Activated CD4-positive, alpha-beta T cell treated with anti-CD3 and anti-CD28 coated beads, Interleukin-2, amount 10 ng/mL, durations not matched to agents 7 days and 5 days (primary cell): ENCODE measurements at places on chromosomes 12 and 14. TPM values are rescaled to one million over a fixed set of nuclear protein-coding genes. Genes with fewer than 3 reads are reported as not detected.

DNA sequence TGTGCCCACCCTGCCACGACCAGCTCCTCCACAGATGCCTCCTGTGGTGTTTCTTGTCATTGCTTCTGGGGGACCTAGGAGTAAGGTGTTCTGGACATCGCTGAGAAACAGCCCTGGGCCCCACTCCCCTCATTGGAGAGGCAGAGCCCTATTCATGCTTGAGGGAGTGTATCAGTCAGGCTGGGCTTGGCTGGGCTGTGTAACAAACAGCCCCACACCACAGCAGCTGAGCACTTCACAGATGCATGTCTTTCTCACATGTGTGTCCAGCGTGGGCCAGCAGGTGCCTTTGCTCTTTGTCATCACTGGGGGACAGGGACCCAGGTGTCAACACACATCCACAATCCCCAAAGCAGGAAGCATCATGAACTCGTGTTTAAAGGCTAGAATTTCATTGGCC is 65.1 kb upstream of the FBRSL1 start:
- peaks cover 8% of the 10 kb centered on the region for H3K27me3 ChIP-seq
- no peaks in the 10 kb centered on the region for H3K36me3 ChIP-seq
- H3K27ac ChIP-seq, result no peak overlapping the region
- peaks cover 21% of the 10 kb centered on the region for H3K4me1 ChIP-seq
- DNase-seq, result no peak

- peaks cover 3% of the 10 kb centered on the region for H3K36me3 ChIP-seq
Observed at GRCh38 chr12:123681605-123682004, 10.7 kb downstream of the TCTN2 start.

DNA sequence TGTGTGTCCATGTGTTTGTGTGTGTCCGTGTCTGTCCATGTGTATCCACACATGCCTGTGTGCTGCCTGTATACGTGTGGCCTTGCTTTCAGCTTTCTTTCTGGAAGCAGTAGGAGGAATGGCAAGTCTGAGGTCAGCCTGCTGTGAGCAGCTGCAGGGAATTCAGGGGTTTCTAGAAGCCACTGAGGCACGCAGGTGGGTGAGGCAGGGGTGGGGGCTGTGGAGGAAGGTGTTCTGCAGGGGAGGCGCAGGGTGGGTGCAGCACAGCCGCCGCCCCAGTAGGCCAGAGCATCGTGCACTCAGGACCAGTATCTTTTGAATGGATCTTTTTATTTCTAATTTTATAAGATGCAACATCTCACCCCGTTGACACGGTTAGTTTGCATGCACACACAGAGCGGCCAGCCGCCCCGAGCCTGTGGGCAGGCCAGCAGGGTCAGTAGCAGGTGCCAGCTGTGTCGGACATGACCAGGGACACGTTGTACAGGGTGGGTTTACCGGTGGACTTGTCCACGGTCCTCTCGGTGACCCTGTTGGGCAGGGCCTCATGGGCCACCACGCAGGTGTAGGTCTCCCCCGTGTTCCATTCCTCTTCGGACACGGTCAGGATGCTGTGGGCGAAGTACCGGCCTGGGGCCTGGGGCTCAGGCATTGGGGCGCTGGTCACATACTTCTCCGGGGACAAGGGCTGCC is 327.7 kb downstream of the TMEM121 start:
- H3K4me1 ChIP-seq, result peaks cover 38% of the 10 kb centered on the region
- H3K27me3 ChIP-seq, result no peaks in the 10 kb centered on the region
- peaks cover 15% of the 10 kb centered on the region for H3K36me3 ChIP-seq
- H3K27ac ChIP-seq, result peak overlapping the region; percentile 28
- H3K4me3 ChIP-seq, result no peak overlapping the region
- DNase-seq, result no peak

The CHGA gene
- not detected for total RNA-seq

- no peaks in the 10 kb centered on the region for H3K36me3 ChIP-seq
- peaks cover 2% of the 10 kb centered on the region for H3K4me1 ChIP-seq
- no peak for DNase-seq
- H3K27me3 ChIP-seq, result peaks cover 5% of the 10 kb centered on the region
- H3K4me3 ChIP-seq, result no peak overlapping the region
Observed at GRCh38 chr14:60195179-60195810, 30.1 kb upstream of the DHRS7 start.

The GPR68 gene
- total RNA-seq, result 32.7 TPM

The HOXC10 gene
- total RNA-seq, result not detected

DNA sequence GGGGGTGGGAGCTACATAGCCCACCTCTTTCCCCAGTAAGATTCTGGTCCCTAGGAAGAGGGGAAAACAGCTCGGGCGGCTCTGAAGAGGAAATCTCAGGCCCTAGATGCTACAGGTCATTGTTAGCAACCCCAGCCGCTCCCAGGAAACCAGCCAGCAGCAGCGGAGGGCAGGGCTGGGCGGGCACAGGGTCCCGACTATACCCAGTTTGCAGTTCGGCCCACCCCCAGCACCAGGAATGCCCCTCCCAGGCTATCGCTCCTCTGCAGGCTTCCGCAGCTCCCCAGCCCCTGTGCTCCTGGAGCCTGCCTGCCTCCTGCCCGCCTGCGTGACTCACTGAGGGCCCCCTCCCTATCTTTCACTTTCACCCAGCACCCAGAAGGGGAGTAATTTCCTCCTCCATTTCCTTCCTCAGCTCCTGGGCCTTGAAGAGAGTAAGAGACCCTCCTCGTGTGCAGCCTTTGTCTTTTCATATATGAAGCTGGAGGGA is 27.2 kb upstream of the PNMA1 start:
- peak overlapping the region; percentile 82 for H3K4me3 ChIP-seq
- peak; percentile 81 for DNase-seq
- H3K36me3 ChIP-seq, result peaks cover 29% of the 10 kb centered on the region
- no peaks in the 10 kb centered on the region for H3K27me3 ChIP-seq
- peaks cover 76% of the 10 kb centered on the region for H3K4me1 ChIP-seq

The KCNC2 gene
- total RNA-seq, result not detected

The GYS2 gene
- total RNA-seq, result not detected
